ENCODE measurements at places on chromosomes 2 and 18.

- DNase-seq = no peak
These were observed 68.1 kb upstream of the TCF7L1 start for GRCh38 chr2:85064927-85065577.

DNA sequence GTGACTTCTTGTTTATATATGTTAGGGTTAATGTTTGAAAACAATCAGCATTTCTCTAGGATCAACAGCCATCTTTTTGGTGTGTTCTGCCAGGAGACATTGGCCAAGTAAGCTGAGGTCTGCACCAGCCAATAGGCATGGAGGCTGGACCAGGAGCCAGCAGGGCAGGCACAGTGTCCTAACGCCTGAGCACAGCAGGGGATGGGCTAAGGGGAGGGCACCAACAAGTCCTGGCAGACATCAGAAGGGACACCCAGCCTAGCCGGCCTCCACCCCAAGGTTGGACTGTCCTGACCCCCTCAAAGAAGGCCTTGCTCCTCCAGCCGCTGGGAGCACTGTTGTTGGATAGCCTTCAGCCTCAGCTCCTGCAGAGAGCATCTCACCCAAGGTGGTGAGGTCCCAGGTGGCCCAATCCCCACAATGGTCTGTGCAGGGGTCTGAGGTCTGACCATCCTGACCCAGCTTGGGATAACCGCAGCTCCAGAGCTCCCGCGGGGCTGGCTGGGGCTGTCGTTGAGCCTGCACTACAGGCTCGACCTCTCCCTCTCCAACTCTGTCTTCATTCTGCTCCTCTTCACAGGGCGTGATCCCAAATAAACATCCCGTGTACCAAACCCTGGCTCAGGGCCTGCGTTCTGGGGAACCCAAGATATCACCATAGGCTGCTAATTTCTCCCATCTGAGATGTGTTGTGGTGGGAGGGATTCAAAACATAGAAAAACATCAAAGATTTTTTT lies 8.1 kb downstream of the TEX44 start:
- DNase-seq = no peak

DNA sequence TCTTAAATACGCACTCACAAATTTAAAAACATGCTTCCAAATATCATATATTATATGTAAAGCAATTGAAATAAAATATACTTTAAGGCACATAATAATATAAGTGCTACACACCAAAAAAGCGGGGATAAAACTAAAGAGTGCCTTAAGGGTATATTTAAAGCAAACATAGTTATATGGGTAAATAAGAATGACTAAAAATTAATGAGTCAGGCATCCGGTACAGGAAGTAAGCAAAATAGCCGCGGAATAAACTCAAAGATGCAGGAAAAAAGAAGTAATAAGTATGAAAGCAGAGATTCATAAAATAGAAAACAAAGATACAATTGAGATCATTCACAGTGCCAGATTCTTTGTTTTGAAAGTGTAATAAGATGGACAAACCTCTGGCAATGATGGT lies 503.5 kb upstream of the SOX11 start:
- DNase-seq = no peak

DNA sequence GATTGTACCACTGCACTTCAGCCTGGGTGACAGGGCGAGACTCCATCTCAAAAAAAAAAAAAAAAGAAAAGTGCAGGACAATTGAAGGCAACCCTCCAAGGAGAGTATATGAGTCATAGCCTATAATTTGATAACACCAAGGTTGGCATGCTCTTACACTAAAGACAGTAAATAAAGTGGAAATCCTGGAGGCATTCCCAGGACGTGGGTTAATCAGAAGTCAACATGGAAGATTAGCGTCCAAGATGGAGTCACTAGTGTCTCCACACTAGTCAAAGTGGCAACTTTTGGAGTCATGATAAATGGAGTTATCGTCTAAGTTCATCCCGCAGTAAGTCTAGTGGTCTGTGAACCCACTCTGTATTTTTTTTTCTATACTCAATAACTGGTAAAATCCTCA lies 21.2 kb upstream of the UGGT1 start:
- DNase-seq = no peak

DNA sequence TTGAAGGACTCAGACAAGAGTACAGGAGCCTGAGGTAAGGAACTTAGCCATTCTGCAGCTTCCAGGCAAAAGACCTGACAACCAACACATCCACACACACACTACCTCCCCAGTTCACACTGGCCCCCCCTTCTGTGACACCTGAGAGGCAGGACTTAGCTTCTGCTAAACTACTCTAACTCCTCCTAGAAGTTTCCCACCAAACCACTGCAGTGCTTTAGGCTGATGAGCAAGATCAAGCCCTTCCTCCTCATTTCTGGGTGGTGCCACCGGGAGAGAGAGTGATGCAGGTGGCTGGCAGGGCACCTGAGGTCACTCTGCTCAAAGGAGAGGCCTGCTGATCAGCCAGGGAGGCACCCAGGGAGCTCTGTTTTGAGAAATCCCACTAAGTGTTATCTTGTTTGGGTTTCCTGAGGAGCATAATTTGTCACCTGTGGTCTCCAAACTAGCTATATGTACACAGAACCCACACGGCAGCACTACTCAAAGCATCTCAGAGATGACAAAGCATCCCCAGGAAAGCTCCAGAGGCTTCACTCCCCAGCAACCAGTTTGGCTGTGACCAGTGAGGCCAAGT lies 188.4 kb downstream of the MYO5B start:
- DNase-seq = no peak

DNA sequence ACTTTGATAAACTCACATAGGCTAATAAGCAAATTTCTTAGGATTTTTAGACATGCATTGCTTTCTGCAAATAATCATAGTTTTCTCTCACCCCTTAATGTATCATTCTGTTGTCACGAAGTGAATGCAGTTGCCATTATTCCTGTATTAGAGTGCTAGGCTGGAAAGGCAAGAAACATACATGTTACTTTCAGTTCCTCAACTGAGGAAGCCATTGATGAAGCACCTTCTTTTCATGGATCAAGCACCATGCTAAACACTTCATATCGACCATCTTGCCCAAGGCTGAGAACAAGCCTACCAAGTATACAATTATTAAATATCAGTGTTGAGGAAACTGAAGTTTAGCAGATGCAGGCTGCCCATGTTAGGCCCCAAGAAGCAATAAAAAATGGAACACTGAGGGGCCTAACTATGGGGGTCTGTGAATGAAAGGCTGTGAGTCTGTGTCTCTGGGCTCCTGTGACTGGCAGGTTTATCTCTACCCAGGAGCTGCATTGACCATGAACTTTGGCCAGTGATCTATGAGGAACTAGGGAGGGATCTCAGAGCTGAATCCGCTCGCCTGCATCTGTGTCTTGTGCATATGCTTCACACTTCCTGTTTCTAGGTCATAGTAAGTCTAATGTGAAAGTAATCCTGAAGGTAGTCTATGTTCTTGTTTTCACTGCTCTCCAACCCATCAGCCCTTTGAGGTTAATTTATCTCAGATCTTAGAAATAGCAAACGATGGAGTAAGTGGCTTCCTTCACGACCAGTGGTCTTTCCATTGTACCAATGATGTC lies 16.0 kb upstream of the TSPYL6 start:
- no peak for DNase-seq

DNA sequence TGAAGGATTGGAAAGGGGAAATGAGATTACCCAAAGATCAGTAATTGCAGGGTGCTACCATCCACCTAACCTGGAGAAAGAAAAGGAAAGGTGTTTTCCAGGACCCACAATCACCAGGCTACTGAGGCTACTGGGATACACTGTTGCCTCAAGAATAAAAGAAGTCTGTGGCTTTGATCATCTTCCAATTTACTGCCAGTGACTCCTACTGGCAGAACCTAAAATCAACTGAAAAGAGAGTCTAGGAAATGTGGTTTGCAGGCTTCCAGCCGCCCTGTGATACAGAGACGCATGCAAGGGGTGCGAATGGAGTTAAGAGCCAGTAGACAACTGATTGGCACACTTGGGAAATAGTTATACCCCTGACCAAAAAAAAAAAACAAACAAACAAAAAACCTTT lies 16.6 kb upstream of the TTL start:
- DNase-seq = no peak

GRCh38 chr2:18988631-18989232 lies 369.7 kb downstream of the OSR1 start:
- no peak for DNase-seq

GRCh38 chr18:28657961-28658360 lies 481.0 kb upstream of the CDH2 start:
- no peak for DNase-seq

DNA sequence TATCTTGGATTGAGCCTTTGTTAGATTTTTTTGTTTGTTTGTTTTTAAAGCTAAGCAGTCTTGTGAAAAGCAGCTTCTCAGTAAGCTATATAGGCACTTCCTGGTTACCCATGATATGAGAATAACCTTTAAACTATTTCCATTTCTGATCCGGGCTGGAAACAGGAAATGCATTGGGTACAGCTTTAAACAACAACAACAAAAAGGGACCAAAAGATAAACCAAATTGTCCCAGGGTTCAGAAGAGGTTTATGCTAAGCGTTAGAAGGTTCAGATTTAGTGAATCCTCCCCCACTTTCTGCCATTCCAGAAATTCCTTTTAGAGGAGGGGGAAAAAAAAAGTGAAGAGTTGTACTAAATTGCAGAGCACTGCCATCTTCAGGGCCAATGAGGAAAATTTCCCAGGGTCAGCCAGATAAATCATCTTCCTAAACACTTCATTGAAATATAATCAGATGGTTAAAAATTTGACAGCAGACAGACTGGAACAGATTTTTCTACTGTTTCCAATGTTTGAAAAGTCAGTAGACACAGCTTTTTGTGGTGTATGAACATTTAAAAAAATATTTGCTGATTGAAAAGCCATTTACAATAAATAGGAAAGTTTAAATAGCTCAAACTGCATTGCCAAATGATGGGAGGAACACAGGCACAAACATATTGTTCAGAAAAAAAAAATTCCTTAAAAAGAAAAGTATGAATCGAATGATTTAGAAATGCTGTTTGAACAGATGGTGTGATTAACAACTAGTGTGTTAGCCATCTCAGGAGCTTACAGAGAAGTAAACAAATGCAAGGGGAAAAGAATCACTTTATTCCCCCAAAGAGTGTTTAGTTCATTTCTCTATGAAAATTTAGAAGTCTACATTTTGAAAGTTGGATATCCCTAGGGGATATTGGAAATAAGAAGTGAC lies 189.9 kb upstream of the TANK start:
- no peak for DNase-seq

DNA sequence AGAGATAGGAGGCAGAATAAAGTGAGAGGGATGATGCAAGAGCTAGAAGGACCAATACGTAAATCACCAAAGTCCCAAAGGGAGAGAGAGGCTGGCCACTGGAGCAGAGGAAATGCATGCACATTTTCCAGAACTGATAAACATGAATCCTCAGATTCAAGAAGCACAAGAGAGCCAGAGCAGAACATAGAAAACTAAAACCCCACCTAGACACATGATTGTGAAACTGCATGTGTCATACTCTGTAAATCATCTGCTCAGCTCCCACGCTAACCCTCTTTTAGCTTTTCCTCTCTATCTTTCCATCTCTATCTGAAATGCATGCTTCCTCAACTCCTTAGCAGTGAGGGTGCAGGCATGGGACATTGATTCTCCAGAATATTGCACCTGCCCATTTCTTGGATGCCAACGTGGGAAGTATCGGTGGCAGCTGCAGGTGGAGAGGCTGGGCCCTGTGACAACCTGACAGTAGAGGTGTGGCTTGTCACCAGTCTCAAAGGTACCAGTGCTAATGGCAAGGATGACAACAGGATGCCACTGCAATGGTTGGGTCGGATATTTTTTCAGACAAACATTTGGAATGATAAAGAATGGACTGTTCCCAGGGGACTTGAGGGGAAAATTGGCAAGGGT lies 89.3 kb upstream of the OTOS start:
- DNase-seq = no peak
